Retina (tissue), 1 donor: ENCODE measurements at places on chromosomes 7 and 10.

- DNase-seq, result no peak
These were observed 219.5 kb downstream of the CCDC3 start for GRCh38 chr10:12781976-12782375.

- DNase-seq, result no peak
These were observed 358.7 kb downstream of the ELMO1 start for GRCh38 chr7:37089972-37090371.

DNA sequence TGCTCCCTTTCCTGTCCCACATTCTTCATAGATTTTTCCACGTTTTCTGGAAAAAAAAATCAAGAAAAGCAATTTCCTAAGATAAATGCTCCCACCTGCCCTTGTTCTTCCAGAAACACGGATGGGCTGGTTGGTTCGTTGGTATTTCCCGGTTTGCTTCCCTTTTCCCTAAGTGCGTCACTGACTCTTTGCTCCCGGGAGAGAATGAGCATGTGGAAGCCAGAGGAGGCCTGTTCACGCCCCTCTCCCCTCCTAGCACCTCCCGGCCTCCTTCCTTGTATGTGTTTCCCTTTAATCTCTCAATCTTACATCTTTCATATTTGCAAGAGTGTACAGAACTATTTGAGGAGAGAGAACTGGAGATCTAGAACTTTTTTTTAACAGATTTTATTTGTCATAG is 442.0 kb downstream of the GFRA1 start:
- DNase-seq, result no peak

DNA sequence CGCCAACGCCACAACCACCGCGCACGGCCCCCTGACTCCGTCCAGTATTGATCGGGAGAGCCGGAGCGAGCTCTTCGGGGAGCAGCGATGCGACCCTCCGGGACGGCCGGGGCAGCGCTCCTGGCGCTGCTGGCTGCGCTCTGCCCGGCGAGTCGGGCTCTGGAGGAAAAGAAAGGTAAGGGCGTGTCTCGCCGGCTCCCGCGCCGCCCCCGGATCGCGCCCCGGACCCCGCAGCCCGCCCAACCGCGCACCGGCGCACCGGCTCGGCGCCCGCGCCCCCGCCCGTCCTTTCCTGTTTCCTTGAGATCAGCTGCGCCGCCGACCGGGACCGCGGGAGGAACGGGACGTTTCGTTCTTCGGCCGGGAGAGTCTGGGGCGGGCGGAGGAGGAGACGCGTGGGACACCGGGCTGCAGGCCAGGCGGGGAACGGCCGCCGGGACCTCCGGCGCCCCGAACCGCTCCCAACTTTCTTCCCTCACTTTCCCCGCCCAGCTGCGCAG is 424 bp downstream of the EGFR start:
- DNase-seq, result peak; percentile 72

DNA sequence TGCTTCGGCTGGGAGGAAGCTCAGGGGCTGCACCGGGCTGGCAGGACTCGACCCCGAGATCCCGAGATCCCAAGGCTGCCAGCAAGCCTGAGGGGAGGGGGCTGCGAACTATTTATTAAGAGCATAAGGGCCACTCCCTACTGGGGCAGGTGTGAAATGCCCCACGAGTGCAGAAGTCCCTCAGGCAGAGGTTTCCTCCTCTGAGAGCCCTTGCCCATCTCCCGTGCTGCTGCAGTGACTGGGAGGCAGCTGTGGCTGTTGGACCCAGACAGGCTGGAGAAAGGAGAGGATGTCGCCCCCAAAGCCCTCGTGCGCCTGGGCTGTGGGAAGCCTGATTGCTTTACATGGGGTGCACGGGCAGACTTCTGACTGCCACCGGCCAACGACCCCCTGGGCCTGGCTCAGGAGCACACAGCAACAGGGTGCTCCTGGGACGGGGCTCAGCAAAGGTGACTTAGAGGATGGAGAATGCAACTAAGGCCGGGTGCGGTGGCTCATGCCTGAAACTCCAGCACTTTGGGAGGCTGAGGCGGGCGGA is 39.8 kb downstream of the RGS10 start:
- DNase-seq, result no peak

GRCh38 chr7:1123715-1124114 is 35.8 kb downstream of the GPER1 start:
- peak; percentile 82 for DNase-seq

DNA sequence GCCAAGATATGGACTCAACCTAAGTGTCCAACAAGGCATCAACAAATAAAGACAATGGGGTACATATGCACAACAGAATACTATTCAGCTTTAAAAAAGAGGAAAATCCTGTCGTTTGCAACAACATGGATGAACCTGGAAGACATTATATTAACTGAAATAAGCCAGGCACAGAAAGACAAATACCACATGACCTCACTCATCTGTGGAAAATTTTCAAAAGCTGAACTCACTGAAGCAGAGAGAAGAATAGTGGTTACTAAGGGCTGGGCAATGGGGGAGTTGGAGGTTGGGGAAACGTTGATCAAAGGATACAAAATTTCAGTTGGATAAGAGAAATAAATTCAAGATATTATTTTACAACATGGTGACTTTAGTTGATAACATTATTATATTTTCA is 221.4 kb upstream of the PITRM1 start:
- DNase-seq, result no peak

DNA sequence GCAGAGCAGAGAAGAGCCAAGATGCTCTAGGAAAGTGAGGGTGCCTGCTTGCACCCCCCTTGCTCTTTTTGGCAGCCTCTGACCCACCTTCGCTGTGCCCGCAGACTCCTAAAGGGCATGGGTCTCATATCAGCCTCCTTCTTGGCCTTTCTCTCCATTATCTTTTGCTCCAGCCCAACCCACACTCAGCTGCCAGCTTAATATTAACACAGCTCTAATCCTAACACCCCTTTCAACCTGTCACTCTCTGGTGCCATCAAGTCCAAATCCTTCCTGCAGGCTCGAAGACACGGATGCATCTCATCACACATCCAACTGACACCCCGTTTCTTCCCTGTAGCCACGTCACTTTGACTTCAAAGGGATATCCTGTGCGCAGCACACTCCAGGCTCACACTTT is 171.6 kb upstream of the AUTS2 start:
- no peak for DNase-seq

GRCh38 chr7:88318196-88318595 is 11.5 kb upstream of the STEAP4 start:
- no peak for DNase-seq

GRCh38 chr10:120969219-120969645 is 118.1 kb downstream of the WDR11 start:
- DNase-seq, result no peak

DNA sequence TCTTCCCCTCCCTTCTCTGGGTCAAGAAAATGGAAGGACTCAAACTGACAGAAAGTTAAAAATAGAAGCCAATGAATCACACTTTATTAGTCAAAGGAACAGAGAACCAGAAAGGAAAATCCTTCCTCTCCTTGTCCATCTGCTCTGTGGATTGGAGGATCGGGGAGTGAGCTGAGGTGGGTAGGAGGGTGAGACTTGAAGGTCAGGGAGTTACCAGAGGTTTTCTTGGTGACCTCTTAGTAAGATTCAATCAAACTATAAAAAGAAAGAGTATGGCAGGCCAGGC is 12.2 kb downstream of the TLX1 start:
- DNase-seq, result no peak

- DNase-seq, result no peak
These were observed 96.4 kb downstream of the CUL2 start for GRCh38 chr10:34993782-34994181.

GRCh38 chr7:35037211-35037525 is at the start of gene DPY19L1:
DPY19L1 (minus strand) TSS chr7:35037485; CDS start chr7:35037394, 91 bp downstream.
- no peak for DNase-seq

- DNase-seq, result peak; percentile 11
These were observed 942 bp downstream of the TRAPPC14 start for GRCh38 chr7:100157334-100158228.

DNA sequence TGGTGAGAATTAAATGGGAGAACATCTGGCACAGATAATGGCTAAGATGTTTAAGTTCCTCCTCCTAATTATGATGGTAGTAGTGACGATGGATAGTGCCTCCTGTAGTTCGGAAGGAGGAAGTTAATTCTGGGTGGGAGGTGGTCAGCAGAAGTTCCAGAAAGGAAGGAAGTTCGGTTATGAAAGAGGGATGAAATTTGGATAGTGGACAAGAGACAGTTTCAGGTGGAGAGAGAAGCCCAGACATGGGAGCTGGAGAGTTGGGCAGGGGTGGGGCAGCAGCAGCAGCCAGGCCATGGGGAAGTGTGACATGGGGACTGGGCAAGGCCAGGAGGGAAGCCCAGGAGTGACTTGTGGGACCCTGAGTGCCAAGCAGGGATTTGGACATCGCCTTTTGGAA is 99.5 kb downstream of the CCNY start:
- no peak for DNase-seq
